Right renal cortex interstitium (tissue), 3 donors: ENCODE measurements at places on chromosomes 7 and 10. TPM values are rescaled to one million over a fixed set of nuclear protein-coding genes. Genes with fewer than 3 reads are reported as not detected.

SYT15B gene
- polyA plus RNA-seq = 1.5 TPM

UNCX gene
- 6.5 TPM for polyA plus RNA-seq

SSMEM1 gene
- not detected for polyA plus RNA-seq

DNA sequence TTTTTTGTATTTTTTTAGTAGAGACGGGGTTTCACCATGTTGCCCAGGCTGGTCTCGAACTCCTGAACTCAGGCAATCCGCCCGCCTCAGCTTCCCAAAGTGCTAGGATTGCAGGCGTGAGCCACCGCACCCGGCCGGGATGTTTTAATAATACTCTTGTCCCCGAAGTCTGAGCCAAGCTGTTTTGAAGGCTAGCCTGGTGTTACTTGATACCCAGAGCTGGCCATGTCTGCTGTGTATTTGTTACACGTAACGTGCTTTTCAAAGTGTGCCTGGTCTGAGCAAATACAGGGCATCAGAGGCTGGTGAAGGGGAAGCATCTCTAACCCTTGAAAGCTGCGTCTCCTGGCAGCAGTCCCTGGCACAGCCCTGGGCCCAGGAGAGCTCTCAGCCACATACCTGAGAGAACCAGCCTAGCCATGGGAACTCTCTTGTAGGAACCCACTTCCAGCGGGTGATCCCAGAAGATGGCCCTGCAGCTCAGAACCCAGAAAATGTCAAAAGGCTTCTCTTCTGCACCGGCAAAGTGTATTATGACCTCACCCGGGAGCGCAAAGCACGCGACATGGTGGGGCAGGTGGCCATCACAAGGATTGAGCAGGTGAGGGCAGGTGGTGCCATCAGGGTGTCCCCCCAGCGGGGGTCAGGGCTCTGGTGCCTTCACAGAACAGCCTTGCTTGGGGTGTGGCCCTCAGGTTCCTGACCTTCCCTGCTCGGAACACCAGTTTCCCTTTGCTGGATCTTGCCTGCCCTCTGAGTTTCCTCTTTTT is 41.7 kb upstream of the ZMIZ2 start:
- no peak for DNase-seq

GRCh38 chr7:68433462-68434070 is 1164.7 kb upstream of the AUTS2 start:
- DNase-seq = no peak

- DNase-seq = no peak
Observed at GRCh38 chr10:112835944-112836451, 114.0 kb upstream of the TCF7L2 start.

DNA sequence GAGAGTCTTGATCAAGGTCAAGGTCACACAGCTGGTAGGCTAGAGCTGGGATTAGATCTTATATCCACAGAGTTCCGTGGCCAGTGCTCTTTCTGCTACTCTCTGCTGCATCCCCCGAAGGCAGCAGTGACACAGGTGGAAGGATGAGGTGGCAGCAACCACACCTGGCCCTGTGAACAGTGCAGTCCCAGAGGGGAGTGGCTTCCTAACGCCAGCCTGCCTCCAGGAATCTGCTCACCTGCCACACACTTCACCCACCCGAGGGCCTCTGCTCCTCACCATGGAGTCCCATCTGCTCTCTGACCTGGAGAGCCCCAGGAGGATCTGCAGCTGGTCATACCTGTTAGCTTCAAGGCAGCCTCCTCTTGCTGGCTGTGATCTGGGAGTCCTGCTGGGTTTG is 484.2 kb downstream of the PLXNA4 start:
- DNase-seq = no peak

GRCh38 chr7:122013065-122013464 is 131.0 kb downstream of the AASS start:
- no peak for DNase-seq

GRCh38 chr10:716821-717220 is 27.4 kb upstream of the DIP2C start:
- no peak for DNase-seq

DNA sequence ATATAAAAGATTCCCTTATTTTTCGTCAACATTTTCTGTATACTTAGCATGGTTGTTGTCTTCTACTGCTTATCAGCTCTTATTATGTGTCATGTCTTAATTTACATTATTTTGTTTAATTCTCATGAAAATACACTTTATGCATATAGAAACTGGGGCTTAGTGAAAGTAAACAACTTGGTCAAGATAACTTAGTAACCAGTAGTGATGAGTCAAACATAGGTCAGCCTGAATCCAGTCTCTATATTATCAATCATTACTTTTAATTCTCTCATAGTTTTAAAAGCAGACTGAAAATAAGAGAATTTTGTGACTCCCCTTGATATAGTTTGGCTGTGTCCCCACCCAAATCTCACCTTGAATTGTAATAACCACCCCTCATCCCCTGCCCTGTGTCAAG is 119.6 kb upstream of the TPK1 start:
- DNase-seq = no peak
